ENCODE measurements at places on chromosomes 6 and 20.

DNA sequence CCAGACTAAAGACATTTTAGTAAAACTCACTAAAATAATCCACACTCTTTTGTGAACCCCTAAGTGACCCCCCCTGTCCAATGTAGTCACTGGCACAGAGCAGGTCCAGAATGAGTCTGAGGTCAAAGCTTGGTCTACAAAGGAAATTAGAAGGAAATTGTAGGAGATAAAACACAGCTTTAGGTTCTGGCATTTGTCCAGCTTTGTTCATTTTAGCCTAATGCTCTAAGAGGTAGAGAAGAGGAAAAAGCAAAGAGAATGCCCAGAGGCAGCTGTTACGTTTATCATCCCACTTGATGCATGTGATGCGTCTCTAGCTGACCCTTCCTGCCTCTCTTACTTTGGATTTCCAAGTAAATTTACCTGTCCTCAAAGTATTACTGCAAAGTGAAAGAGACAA, 62.5 kb downstream of the CNKSR3 start:
- H3K4me3 ChIP-seq: no peak overlapping the region
- H3K4me1 ChIP-seq: peaks cover 32% of the 10 kb centered on the region
- no peak overlapping the region for H3K27ac ChIP-seq
- H3K36me3 ChIP-seq: peaks cover 5% of the 10 kb centered on the region

DNA sequence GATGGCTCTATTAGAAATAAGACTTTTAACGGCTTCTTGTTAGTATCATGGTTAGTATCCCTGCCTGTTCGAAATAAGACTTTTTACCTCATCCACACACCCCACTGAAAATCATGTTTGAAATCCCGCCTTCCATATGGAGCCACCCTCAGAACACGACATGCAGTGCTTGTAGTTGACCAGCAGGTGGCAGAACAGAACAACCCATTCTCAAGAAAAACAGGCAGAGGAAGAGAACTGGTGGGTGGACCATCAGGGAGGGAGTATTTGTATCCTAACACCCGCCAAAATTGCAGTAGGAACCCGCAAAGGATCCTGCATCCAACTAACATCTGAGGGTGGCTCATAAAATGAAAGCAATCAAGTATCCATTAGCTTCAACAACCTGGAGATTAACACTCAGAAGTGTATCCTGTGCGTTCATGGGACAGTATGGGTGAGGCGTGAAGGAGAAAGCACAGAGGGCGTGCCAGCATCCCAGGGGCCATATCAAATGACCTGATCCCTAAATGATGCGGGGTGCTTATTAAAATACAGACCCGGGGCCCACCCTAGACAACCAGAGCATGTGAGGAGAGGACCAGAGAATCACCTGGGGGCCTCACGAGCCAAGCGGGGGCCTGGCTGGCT, 89.6 kb upstream of the NHSL1 start:
- H3K4me1 ChIP-seq: peaks cover 27% of the 10 kb centered on the region
- peak; percentile 69 for DNase-seq
- H3K4me3 ChIP-seq: no peak overlapping the region
- H3K27me3 ChIP-seq: no peaks in the 10 kb centered on the region

- no peak overlapping the region for H3K27ac ChIP-seq
- H3K27me3 ChIP-seq: no peaks in the 10 kb centered on the region
- H3K36me3 ChIP-seq: peaks cover 13% of the 10 kb centered on the region
- peaks cover 39% of the 10 kb centered on the region for H3K4me1 ChIP-seq
- H3K4me3 ChIP-seq: peak overlapping the region; percentile 52
Observed at GRCh38 chr6:2770171-2770570, 5.0 kb downstream of the WRNIP1 start.

DNA sequence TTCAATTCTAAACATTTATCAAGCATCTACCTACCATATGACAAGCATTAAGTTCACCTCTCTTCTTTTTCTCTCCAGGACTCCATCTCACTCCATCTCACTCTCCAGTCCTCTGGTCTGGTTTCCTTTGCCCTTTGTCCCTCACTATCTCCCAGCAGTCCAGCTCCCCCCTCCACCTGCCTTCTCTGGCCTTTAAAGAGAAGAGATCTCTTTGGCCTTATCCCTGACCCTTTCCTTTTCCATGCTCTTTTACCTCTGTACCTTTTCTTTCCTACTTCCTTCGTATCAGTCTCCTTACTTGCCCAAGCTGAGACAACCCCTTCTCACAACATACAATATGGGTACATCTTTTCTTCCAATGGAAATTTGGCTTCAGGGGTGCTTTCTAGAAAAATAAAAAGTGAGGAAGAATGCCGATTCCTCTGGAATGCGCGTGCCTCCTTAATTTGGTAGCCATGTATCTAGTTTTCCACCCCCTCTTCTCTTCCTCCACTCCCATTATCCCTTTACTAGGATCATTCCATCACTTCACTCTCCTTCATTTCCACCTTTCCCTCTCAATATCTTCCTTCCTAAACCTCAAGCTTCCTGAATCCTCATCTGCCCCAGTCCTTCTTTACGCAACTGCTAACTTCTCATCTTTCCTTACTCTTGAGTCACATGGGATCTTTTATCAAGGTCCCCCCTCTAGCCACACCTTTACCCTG, 745 bp upstream of the AGPAT1 start:
- no peak for DNase-seq
- peaks cover 6% of the 10 kb centered on the region for H3K27me3 ChIP-seq
- H3K36me3 ChIP-seq: peaks cover 4% of the 10 kb centered on the region
- peaks cover 67% of the 10 kb centered on the region for H3K4me1 ChIP-seq
- peak overlapping the region; percentile 98 for H3K27ac ChIP-seq
- H3K4me3 ChIP-seq: peak overlapping the region; percentile 98

DNA sequence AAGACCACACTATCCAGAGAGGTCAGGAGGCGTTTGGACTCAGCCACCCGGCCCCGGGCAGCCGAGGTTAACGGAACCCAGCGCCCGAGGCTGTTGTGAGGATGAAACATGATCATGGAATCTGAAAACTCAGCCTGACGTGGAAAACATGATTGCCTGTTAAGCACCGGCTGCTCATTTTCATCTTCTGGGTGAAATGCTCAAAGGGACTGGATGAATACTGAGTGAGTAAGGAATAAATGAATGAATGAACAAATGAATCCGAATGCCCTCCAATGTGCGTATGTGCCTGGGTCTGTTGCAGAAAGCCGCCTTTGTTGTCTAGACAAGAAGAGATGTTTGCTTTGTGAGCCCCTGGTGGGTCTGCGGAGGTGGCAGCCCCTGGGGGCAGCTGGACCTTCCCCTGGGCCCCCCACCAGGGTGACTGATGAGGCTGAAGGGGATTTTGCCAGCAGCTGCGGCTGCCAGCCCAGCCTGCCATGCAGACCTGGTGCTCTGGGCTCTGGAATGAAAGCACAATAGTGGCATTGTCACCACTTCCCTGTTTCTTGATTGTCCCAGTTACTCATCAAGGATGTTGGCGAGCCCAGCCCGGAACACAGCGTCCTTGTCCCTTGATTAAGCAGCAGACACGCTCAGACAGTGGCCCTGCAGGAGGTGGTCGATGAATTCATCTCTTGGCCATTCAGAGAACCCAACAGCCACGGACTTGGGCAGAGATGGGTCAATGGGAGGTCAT, 211.1 kb downstream of the ANKRD60 start:
- DNase-seq: peak; percentile 16
- peaks cover 30% of the 10 kb centered on the region for H3K4me1 ChIP-seq
- no peak overlapping the region for H3K27ac ChIP-seq
- H3K4me3 ChIP-seq: no peak overlapping the region
- H3K36me3 ChIP-seq: no peaks in the 10 kb centered on the region

DNA sequence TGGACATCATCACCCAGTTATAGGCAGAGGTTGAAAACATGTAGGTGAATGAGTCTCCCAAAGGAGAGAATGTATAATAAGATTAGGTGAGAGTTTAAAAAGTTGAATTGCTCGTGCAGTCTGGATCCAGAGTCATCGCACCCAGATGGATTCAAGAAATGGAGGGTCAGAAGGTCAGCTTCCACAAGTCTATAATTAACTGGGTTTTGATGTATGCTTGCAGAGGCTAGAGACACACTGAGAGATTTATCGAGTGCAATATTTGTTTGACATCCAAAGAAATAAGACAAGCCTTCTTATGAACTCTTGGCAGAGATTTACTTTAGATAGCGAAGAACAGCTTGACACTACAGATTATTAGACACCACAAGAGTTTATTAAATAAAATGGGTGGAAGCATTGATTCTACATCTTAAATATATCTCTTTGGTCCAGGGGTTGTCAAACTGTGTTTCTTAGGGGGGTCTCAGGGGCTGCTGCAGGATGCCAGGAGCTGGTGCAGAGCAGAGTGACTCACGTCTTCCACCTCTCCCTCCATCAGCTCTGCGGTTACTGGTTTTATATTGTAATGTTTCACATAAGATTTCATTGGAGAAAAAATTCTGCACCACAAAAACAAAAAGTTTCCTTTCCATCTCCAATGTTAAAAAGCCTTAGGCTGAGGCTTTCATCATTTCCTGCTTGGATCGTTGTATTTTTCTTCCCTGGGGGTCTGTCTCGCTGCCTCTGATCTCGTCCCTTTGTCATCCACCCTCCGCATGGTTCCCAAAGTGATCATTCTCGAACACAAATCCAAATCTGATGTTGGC, 176.2 kb upstream of the AHI1 start:
- H3K36me3 ChIP-seq: no peaks in the 10 kb centered on the region
- no peak for DNase-seq
- H3K27ac ChIP-seq: peak overlapping the region; percentile 58
- no peaks in the 10 kb centered on the region for H3K27me3 ChIP-seq
- no peak overlapping the region for H3K4me3 ChIP-seq

DNA sequence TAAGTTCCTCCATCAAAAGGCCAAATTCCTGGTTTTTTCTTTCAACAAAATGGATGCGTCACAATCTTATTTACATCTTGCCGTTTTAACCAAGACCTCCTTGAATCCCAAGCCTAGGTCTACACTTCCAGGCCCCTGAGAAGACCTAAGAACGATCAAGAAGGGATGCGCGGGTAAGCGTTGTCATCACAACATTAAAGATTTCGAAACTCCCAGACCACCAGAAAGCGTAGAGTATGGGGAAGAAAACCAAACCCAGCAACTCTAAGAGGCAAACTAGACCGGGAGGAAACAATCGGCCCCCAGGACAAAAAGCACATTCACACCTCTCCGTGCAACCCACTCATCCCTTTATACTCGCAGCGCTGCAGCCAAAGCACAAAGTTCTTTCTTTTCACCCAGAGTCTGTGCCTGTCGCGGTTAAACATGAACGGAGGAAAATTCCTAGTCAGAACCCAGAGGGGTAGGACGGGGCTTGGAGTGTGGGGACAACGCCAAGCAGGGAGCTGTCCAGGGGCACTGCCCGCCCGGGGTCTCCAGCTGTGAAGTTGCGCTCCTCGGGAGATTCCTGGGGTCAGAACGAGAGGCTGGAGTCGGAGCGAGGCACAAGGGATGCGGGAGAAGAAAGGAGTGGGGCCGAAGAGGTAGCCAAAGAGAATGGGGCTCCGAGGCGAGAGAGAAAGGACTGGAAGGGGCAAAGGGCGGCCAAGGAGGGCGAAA, 725 bp downstream of the OSER1 start:
- H3K4me1 ChIP-seq: peaks cover 55% of the 10 kb centered on the region
- no peaks in the 10 kb centered on the region for H3K27me3 ChIP-seq
- DNase-seq: no peak
- peak overlapping the region; percentile 100 for H3K27ac ChIP-seq
- H3K36me3 ChIP-seq: no peaks in the 10 kb centered on the region
- peak overlapping the region; percentile 97 for H3K4me3 ChIP-seq

Data from neural crest cell (in vitro differentiated cells).